ENCODE measurements at places on chromosomes 1 and 21.

DNA sequence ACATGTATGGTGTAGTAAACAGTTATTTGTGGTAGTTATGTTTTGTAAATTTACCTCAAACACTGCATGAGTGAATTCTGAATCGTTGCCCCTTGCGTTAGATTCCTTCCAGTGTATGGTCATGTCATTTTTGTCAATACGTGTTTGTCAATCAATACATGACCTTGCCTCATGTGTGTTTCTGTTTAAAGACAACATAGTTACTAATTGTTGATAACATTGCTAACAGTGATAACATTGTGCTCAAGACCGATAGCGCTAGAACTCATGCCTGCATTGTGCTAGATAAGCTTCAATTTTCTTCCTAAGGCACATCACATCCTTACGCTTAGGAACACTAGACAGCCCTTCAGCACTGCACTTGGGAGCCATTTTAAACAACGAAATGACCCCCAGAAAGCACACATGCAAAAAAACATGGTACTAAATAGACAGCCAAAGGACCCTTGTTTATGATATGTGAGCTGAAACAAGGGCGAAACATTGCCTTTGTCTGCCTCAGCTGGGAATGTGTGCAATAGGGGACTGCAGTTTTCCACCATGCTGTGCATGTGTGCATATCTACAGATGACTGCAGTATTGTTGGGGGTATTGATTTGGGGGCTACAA, 37.3 kb downstream of the MRPS6 start:
- no peak for ATAC-seq

- no peak for ATAC-seq
Observed at GRCh38 chr1:21652937-21653743, 16.0 kb downstream of the RAP1GAP start.

DNA sequence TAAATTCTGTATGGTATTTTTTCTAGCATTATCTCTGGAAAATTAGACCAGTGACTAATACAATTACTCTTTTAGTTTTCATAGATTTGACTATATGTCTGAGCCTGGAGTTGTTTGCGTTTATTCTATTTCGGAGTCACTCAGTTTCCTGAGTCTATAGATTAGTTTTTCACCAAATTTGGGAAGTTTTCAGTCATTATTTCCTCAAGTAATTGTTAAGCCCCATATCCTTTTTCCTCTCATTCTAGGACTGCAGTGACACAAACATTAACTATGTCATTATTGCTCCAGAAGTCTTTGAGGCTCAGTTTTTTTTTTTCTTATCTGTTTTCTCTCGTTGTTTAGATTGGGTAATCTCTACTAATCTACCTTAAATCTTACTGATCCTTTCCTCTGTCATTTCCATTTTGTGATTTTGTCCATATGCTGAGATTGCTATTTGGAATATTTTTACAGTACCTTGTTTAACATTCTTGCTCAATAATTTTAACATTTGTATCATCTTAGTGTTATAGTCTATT, 886.2 kb downstream of the LTN1 start:
- ATAC-seq: no peak

- no peak for ATAC-seq
Observed at GRCh38 chr1:155944444-155944799, 3.0 kb downstream of the RXFP4 start.

- peak; percentile 37 for ATAC-seq
Observed at GRCh38 chr1:230696722-230697437, 17.0 kb downstream of the AGT start.

- ATAC-seq: no peak
Observed at GRCh38 chr1:186577633-186578032, 102.6 kb downstream of the PTGS2 start.

DNA sequence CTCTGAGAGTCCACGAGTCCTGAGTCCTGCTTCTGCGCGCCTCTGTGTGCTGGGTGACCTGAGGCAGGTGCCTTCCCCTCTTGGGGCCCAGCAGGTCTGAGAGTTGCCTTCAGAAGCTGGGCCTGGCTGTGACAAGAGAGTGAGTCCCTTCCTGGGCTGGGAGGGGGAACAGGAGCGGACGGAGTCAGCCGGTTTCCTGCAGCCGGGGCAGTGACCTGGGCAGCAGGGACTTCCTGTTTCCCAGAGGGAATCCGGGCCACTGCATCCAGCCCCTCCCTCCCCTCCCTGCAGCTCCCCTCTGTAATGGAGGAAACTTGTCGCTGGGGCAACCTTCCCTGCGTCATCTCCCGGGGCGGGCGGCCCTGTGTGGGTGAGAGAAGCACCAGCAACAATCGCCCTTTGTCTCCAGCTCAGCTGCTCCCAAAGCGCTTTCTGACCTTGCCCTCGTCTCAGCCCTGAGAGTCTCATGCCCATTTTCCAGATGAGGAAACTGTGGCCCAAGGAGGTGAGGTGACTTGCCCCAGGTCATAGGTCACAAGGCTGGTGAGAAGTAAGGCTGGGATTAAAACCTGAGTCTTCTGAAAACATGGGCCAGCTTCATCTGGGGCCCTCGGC, 61.1 kb downstream of the SDC3 start:
- peak; percentile 47 for ATAC-seq

GRCh38 chr21:45709173-45709572, 65.6 kb downstream of the PCBP3 start:
- no peak for ATAC-seq

DNA sequence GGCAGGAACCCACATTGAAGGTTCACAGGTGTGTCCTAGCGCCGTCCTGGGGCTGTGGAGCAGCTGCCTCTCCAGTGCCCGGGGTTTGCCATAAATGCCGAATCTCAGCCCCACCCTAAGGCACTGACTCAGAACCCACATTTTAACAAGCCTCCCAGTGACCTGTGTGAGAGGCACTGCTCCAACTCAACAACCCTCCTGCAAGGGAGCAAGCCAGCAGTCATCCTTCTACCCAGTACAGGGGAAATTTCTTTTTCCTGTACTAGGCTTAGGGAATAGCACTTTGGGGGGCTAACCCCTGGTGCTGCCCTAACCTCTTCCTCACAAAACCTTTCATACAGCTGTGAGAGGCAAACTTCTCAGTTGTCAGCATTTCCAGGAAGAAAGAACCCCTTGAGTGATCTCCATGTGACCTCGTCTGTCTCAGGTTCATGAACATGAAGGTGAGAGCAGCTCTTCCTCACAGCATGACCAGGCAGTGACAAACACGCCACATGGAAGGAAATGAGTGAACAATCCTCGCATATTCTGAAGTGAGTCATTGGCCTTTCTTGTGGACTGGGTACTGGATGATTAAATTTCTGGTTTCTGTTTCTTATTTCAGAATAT, 11.4 kb upstream of the BCAR3 start:
- peak; percentile 73 for ATAC-seq

GRCh38 chr1:58754683-58755467, 29.0 kb downstream of the JUN start:
- ATAC-seq: peak; percentile 5

DNA sequence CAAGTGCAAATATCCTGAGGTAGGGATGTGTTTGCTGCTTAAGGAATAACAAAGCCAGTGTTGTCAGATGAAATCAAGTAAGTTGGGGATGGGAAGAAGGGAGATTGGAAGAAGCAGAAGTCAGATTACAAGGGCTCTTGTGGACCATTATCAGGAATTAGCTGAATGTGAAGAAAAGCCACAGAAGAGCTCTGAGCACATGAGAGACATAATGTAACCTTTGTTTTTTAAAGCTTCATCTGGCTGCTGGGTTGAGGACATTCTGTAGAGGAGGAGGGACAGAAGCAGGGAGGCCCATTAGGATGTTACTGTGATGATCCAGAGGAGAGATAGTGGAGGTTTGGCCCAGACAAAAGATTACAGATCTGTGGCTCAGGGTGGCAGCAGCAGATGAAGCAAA, 111.7 kb downstream of the DUSP10 start:
- no peak for ATAC-seq

- ATAC-seq: no peak
Observed at GRCh38 chr1:185157599-185158412, 839 bp downstream of the SWT1 start.

DNA sequence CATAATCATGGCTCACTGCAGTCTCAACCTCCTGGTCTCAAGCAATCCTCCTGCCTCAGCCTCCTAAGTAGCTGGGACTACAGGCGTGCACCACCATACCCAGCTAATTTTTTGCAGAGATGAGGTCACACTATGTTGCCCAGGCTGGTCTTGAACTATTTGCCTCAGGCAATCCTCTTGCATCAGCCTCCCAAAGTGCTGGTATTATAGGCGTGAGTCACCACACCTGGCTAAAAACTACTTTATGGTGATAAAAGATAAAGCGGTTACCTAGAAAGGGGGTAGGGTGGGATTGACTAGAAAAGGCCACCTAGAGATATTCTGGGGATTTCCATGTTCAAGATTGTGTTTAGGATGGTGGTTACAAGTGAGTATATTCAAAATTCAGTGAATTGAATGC, 5.0 kb downstream of the TSTD1 start:
- no peak for ATAC-seq

DNA sequence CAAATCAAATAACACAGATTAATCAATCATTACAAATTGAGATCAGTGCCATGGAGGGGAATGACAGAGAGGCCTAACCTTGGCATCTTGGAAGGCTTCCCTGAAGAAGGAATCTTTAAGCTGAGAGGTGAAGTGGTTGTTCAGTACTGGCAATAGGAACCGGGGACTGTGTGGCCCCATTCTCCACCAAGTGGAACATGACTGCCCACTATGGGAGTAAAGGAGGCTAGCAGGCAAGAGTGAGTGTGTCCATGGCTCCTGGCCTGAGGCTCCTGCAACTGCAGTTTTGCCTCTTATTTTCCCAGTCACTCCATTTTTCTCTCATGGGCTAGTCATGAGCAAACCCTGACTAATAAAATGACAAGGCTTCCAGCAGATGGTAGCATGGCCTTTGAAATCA, 112.2 kb upstream of the GJB5 start:
- no peak for ATAC-seq

DNA sequence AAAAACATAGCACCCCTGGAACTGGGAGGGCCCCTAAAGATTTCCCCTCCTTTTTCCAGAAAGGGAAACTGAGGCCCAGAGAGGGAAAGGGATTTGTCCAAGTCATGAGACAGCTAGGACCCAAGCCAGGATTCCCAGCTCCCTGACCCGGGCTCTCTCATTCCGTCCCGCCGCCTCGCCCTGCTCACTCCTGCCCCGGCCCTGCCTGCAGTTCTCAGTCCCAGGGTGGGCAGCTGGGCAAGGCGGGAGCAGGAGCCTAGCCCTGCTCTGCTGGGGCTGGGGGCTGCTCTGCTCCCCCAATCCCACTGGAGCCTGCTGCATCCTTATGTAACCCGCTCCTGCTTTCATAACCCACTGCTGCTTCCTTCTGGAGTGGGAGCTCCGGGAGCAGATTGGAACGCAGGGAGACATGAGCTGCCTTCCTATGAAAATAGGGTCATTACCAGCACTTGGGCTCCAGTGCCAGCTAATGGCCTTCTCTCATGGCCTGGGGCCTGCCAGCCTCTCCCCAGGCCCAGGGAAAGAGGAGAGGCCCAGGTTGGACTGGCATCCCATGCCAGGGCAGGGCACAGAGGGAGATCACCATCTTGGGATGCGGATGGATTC, 84.5 kb downstream of the CAMK2N1 start:
- no peak for ATAC-seq

- ATAC-seq: no peak
Observed at GRCh38 chr1:24321126-24321525, 2.0 kb downstream of the GRHL3 start.

GRCh38 chr1:114090738-114091505, 62.7 kb downstream of the SYT6 start:
- no peak for ATAC-seq

DNA sequence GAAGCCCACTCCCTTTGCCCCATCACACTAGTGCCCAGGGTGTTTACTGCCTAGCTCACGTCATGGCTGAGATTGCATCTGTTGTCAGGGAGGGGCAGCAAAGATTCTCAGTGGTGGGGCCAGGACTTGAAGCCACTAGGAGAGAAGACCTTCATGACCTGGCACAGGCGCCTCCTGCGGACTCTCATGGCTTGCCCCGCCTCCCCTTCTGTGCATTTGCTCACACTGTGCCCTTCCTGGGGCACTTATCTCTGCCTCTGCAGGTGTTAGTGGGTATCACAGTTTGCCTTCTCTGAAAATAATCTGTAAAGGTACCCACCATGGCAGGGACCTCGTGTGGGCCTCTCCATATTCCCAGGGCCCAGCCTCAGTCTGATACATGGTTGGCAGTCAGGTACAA, 20.1 kb downstream of the PTPRU start:
- ATAC-seq: no peak

GRCh38 chr1:174656409-174657059, 208.8 kb downstream of the GPR52 start:
- no peak for ATAC-seq

GRCh38 chr1:180365039-180365438, 135.0 kb downstream of the LHX4 start:
- no peak for ATAC-seq

DNA sequence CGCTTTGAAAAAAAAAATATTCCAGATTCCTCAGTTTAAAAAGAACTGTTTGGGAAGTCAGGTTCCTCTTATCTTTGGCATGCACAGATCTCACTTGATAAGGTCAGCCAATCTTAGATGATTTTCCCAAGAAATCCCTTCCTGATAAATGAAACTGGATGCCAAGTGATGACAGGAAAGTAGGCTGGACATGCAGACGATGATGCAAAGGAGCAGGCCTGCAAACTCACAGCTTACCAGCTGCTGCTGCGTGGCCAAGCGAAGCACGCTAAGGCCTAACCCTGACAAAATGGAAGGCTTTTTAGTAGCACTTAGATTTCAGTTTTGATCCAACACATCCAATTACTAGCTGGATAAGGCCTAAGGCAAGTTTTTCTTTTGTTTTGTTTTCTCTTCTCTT, 10.1 kb downstream of the TADA1 start:
- no peak for ATAC-seq

DNA sequence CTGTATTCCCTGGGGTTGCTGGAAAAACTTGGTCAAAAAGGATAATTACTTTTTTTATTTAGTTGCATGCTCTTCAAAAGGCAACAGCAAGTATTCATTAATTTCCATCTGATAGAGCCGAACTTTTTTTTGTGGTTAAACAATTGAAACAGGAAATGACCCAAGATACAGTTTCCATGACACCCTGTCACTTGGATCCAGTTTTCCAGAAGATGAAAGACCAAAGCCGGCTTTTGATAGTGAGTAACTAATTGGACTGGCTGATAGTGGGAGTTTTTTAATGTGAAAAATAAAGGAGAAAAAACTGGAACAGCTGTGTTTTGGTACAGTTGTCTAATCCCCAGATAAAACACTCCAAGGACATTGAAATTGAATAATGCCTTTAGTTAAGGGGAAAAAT, 33.0 kb downstream of the CACHD1 start:
- no peak for ATAC-seq

DNA sequence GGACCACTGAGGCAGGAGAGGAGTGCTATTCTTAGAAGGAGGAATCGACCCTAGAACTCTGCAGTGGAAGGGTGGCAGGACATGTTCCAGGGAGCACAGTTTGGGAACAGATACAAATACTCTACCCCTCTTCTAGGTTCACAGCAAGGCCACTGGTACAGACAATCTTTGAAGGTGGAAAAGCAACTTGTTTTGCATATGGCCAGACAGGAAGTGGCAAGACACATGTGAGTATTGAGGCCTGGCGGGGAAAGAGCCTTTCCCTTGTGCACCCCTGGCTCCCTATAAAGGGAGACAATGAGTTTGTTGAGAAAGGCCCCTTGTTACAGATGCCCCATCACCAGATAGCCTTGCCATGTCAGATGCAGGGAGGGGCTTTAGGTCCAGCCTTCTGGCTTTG, 17.8 kb downstream of the KIF2C start:
- ATAC-seq: no peak

Measured in SK-N-SH treated with all-trans-retinoic acid at 6 μM for 48 hours (cell line).